ENCODE measurements at places on chromosomes 6 and 20.
A peak's percentile ranks its signal among the peaks of the same experiment; 100 is the strongest.

- no peak for DNase-seq
Measured at GRCh38 chr6:23731609-23732008, 394.4 kb upstream of the NRSN1 start.

GRCh38 chr6:117483004-117483644 is 650 bp downstream of the DCBLD1 start:
- peak; percentile 36 for DNase-seq

DNA sequence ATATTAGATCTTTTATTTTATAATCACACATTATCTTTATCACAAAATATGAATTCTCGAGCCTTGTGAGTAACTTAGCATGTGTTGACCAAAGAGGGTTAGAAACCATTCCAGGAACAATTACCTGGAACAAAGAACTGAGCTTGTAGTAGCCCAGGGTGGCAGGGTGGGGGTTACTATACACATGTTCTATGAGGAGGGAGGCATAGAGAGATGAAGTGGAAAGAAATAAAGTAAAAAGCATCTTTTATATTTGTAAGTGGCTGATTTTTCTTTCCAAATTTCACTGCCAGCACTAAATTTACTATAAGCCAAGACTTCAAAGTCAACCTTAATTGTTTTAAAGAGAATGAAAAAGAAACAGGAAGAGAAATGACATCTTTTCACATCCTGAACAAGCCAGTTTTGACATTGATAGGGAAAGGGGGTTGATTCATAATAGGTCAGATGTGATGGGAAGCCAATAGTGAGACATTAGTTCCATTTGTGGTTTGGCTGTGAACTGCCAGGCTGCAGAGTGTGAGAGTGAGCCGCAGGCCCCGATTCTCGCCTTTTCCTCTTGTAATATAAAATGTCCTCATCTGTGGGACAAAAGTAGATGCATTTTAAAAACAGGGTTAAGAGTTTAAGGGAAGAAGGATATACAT is 52.7 kb upstream of the MYB start:
- no peak for DNase-seq

GRCh38 chr6:35154947-35155346 is 13.8 kb upstream of the TCP11 start:
- DNase-seq, result no peak

GRCh38 chr6:56668158-56668557 is 25.5 kb upstream of the DST start:
- no peak for DNase-seq

GRCh38 chr6:150266963-150267685 is 101.7 kb upstream of the IYD start:
- no peak for DNase-seq
